Metanephros (tissue), 2 donors: ENCODE measurements at places on chromosomes 2 and 18. TPM values are rescaled to one million over a fixed set of nuclear protein-coding genes. Genes with fewer than 3 reads are reported as not detected.

The RIT2 gene
- 0.35 TPM for total RNA-seq

The KATNAL2 gene
- total RNA-seq, result 8.3 TPM

The AQP12B gene
- total RNA-seq, result 0.58 TPM

The NT5C1B gene
- total RNA-seq, result not detected

The TRIM43 gene
- total RNA-seq, result 0.18 TPM

The MC5R gene
- total RNA-seq, result 0.47 TPM

The PLEK gene
- total RNA-seq, result 7.6 TPM

The PSME4 gene
- total RNA-seq, result 48.3 TPM

The ANTXR1 gene
- total RNA-seq, result 91.3 TPM

The USP37 gene
- 19.6 TPM for total RNA-seq
